Activated naive CD8-positive, alpha-beta T cell treated with anti-CD3 and anti-CD28 coated beads for 36 hours (primary cell): ENCODE measurements at places on chromosomes 3 and 15.

DNA sequence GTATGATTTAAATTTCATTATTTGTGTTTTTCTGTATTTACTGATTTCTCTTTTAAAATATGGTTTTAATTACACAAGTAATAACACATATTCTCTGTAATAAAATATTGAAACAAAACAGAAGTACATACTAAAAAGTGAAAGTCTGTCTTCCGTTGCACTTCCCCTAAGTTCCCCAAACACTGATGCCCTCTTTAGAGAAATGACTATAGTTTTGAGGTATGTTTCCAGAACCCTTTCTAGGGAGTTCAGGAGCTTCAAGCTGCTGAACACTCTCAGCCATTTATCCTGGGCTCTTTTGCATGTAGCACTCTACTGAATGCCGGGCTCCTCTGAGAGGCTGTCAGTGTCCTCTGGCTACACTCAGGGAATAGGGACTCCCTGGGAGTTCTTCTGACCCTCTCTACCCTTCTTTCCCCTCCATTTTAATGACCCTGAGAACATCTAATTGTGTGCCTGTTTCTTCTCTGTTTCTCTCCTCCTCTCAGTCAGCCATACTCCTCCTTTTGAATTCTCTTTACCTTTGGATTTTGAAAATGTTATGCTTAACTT is 60.4 kb upstream of the KCNAB1 start:
- no peak overlapping the region for H3K4me3 ChIP-seq
- no peaks in the 10 kb centered on the region for H3K36me3 ChIP-seq
- peaks cover 10% of the 10 kb centered on the region for H3K27me3 ChIP-seq
- no peak for DNase-seq
- no peak overlapping the region for H3K27ac ChIP-seq
- H3K4me1 ChIP-seq, result no peaks in the 10 kb centered on the region

DNA sequence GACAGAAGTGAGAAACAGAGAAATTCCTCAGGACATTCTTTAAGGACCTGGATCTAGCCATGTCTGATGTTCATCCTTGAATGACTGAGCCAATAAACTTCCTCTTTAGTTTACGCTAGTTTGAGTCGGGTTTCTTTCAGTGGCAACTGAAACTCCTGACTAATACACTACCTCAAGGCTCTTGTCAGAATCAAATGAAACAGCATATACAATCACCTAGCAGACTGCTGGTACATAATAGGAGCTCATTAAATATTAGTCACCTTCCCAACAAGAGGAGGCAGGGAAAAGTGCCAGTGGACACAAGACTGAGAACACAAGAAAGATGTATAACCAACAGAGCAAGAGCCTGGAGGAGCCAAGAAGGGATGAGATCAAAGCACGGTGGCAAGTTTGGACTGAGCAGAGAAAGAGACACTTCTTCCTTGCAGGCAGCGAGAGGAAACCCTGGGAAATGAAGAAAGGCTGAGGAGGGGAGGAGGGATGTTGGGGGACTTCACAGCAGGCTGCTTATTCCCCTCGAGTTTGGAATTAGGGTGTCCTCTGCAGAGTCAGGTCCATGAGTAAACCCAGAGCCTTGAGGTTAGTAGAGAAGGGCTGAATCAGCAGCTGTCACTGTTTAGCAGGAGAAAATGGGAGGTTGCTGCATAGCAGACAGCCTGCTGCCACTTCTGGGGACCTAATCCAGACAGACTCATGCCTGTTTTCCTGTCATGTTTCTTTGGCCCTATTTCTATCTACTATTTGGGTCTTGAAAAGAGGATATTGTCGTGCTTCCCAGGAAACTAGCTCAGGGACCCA is 73.3 kb downstream of the MRPL46 start:
- no peaks in the 10 kb centered on the region for H3K27me3 ChIP-seq
- DNase-seq, result no peak
- H3K27ac ChIP-seq, result no peak overlapping the region
- no peaks in the 10 kb centered on the region for H3K36me3 ChIP-seq
- no peak overlapping the region for H3K4me3 ChIP-seq

DNA sequence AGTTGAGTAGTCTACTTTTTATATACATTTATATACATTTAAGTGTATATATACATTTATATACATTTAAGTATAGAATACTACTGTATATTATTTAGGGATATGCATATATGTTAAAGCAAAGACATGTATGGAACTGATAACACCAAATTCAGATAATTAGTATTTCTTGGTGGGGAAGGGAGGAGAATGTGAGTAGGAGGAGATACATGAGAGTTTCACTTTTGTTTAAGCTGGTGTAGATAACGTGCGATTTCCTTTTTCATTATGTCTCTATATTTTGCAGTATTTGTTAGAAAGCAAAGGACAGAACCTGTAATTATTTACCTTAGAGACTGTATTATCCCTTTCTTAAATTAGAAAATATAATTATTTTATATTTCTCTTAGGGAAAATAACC is 16.6 kb upstream of the NIT2 start:
- no peaks in the 10 kb centered on the region for H3K27me3 ChIP-seq
- peaks cover 11% of the 10 kb centered on the region for H3K4me1 ChIP-seq
- no peak overlapping the region for H3K4me3 ChIP-seq
- peaks cover 8% of the 10 kb centered on the region for H3K36me3 ChIP-seq
- peak overlapping the region; percentile 27 for H3K27ac ChIP-seq

GRCh38 chr3:43707998-43708397 is 17.3 kb downstream of the ABHD5 start:
- H3K27me3 ChIP-seq, result no peaks in the 10 kb centered on the region
- no peak for DNase-seq
- H3K4me3 ChIP-seq, result no peak overlapping the region
- peaks cover 10% of the 10 kb centered on the region for H3K4me1 ChIP-seq

- no peaks in the 10 kb centered on the region for H3K4me1 ChIP-seq
- DNase-seq, result no peak
- H3K27me3 ChIP-seq, result no peaks in the 10 kb centered on the region
- no peak overlapping the region for H3K4me3 ChIP-seq
- H3K27ac ChIP-seq, result no peak overlapping the region
Observed at GRCh38 chr3:168988853-168989252, 674.7 kb downstream of the MECOM start.

DNA sequence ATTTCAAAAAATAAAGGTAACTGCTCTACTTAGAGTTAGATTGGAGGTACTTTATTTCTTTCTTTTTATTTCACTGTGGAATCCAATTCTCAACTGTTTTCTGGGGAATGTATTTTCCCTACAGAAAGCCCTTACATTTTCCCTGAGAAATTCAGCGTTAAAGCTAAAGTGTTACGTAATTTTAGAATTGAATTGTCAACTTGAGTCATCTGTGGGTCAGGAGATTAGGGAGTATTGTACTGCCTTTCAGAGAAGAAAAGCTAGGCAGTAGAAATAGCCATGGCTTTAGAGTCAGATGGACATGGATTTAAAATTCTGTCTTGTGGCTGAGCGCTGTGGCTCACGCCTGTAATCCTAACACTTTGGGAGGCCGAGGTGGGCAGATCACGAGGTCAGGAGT is 728.6 kb downstream of the ROBO1 start:
- H3K4me3 ChIP-seq, result no peak overlapping the region
- H3K27me3 ChIP-seq, result peaks cover 6% of the 10 kb centered on the region
- H3K36me3 ChIP-seq, result no peaks in the 10 kb centered on the region
- no peaks in the 10 kb centered on the region for H3K4me1 ChIP-seq
- DNase-seq, result no peak

- no peak for DNase-seq
- no peaks in the 10 kb centered on the region for H3K4me1 ChIP-seq
- H3K27me3 ChIP-seq, result no peaks in the 10 kb centered on the region
- H3K27ac ChIP-seq, result no peak overlapping the region
- no peaks in the 10 kb centered on the region for H3K36me3 ChIP-seq
- H3K4me3 ChIP-seq, result no peak overlapping the region
Observed at GRCh38 chr15:98076021-98076816, 115.7 kb downstream of the ARRDC4 start.

GRCh38 chr3:128835096-128835495 is 44.3 kb upstream of the ACAD9 start:
- H3K36me3 ChIP-seq, result no peaks in the 10 kb centered on the region
- H3K27ac ChIP-seq, result no peak overlapping the region
- no peak for DNase-seq
- H3K27me3 ChIP-seq, result no peaks in the 10 kb centered on the region
